ENCODE measurements at places on chromosomes 3 and 15.

DNA sequence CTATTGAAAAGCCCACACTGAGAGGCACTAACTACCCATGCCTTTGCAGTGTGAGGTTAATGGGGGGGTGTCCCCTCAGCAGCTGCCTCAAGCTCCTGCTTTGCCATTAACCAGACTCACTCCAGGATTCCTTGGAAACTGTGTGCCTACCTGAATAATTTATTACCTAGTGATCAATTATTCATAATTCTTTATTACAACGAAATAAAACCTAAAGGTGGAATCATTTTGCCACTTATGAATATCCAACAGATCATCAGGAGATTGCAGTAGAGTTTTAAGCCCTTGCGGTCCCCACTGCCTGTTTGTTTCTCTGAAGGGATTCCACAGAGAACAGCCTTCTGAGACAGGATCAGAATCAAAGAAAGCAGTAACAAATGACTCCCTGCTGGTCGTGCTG is 23.3 kb downstream of the NEK11 start:
- DNase-seq: peak; percentile 51

GRCh38 chr3:42228796-42229195 is 37.2 kb downstream of the CCK start:
- DNase-seq: no peak

- DNase-seq: no peak
Measured at GRCh38 chr15:41894251-41894790, 468 bp upstream of the SPTBN5 start.

DNA sequence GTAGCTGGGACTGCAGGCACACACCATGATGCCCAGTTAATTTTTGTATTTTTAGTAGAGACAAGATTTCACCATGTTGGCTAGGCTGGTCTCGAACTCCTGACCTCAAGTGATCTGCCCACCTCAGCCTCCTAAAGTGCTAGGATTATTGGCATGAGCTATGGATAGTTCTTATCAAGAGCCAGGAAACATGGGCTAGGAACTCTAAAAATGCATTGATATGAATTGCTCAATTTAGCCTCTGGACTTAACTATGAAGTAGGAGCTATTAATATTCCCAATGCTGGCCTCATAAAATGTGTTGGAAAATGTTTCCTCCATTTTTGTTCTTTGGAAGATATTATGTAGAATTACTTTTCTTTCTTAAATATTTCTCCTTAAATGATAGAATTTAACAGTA is 82.8 kb upstream of the PEX5L start:
- DNase-seq: no peak

GRCh38 chr3:115720983-115721382 is 97.7 kb downstream of the GAP43 start:
- no peak for DNase-seq

DNA sequence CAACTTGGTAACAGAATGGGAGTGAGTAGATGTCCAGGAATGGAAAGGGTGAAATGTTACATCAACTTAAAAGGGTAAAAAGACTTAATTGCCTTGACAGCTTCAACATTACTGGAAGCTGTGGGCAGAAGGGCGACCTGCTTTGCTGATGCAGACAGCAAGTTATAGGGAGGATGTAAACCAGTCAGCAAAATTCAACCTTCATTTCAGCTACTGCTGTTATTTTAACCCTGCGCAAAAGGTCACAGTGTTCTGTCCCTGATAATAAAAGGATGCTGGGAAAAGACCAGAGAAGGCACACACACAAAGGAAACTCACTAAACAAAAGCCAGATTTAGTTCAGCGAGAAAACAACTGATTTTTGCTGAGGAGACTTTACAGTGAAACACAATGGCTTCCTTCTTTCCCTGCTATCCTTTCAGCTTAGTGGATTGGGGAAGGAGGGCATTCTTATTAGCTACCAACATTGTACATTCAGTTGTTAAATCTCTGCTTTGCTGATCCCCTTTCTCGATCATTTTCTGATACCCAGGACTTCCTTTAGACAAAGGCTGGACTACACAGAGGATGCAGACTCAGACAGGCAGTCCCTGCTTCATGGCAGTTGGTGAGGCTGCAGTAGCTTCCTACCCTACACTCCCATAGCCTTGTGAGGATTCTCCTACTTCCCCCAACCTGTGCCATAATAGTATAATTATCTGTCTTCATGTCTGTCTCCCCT is 62.0 kb downstream of the P3H2 start:
- DNase-seq: peak; percentile 54

DNA sequence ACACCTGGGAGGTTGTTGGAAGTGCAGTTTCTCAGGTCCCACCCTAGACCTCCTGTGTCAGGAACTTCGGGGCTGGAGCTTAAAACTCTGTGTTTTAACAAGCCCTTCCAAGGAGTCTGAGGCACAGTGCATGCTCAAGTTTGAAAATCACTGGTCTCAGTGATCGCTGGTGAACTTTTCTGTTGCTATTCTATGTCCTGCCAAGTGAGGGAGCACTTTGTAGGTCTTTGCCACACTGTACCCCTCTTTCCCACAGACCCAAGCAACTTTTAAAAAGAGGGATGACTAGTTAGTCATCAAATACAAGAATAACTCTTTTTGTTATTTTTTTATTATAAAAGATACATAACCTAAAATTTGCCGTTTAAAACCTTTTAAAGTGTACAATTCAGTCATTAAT is 133.7 kb downstream of the AGBL1 start:
- DNase-seq: no peak

- no peak for DNase-seq
Measured at GRCh38 chr3:17733768-17734167, 8.7 kb downstream of the TBC1D5 start.

DNA sequence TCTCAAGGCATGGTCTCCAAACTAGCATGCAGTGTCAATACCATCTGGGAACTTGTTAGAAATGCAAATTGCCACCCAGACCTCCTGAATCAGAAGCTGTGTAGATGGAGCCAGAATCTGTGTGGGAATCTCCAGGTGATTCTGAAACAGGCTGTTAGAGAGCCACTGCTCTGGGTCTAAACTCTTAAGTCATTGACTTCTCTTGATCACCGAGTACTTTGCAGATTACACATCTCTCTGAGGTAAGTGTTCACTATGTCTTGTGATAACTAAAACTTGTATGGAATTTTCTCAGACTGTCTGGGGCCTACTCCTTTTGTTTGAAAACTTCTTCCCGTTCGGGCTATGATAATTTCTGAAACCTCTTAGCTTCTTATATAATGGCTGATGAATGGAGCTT is 315.6 kb downstream of the EDEM1 start:
- no peak for DNase-seq

DNA sequence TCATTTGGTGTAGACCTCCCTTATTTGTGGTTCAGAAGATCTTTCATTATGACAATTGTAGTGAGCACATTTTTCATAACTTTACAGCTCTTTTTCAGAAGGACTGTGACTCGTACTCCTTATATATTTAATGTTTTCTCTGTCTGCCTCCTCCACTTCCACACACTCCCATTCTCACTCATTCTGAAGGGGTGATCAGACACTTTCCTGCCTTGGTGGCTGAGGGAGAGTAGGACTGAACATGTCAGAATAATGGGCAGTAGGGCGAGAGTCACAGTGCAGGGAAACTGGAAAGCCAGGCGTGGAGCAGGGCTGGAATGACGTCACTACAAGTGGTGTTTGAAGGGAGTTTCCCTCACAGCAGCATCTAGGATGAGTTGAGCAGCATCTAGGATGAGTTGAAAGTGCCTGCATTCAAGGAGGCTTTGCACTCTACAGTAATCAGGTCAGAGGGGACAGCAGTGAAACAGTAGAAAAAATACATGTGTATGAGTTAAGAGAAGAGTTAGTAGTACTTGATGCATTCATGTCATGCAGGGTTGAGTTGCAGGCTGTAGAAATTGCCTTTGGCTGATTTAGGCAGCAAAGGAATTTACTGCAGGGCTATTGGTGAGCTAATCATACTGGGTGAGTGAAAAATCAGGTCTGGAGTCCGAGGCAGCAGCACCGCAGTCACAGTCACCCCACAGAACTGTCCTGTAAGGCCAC is 36.3 kb upstream of the FBXL22 start:
- DNase-seq: no peak

GRCh38 chr3:45647148-45647619 is 42.0 kb upstream of the SACM1L start:
- no peak for DNase-seq

- DNase-seq: no peak
Measured at GRCh38 chr3:61610316-61610715, 48.9 kb downstream of the PTPRG start.

DNA sequence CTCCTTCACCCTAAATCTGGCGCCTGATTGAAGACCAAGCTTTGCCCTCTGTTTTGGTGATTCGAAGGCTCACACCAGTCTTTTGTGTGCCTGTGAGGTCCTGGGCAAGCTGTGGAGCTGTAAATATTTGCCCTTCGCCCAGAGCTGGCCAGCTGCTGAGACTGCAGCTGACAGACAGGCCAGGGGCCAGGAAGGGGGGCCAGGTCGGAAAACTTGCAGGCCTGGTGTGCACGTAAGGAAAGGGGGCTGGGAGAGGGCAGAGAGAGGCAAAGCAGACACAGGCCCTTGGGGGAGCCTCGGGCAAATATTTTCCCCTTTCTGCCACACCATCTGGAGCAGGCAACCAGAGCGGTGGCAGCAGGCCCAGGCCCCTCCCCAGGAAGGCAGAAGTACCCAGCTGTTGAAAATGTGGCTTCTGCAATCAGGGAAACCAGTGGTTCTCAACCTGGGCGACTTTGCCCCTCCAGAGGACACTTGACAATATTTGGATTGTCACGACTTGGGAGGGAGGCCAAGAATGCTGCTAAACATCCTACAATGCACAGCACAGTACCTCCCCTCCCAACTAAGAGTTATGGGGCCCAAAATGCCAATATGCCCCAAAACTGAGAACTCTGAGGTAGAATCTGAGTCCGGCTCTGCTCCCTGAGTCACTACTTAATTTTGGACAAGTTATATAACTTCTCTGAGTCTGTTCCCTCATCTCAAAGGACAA is 2.5 kb downstream of the PDZRN3 start:
- peak; percentile 76 for DNase-seq

DNA sequence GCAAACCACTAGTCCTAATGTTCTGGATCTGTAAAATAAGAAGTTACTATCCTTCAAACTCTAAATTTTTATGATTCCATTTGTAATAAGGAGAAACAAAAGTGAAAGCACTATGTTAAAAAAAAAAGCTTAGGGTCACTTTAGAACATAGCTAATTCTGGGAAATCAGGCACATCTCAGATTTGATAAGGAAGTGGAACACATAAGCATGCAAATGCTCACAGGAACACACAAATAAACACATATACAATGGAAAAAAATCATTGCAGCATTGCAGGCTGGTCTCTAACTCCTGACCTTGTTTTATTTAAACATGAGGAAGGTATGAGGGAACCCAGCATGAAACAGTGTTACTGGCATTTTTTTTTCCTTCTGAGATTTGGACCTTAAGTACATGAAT is 63.2 kb upstream of the TNFSF10 start:
- DNase-seq: no peak

DNA sequence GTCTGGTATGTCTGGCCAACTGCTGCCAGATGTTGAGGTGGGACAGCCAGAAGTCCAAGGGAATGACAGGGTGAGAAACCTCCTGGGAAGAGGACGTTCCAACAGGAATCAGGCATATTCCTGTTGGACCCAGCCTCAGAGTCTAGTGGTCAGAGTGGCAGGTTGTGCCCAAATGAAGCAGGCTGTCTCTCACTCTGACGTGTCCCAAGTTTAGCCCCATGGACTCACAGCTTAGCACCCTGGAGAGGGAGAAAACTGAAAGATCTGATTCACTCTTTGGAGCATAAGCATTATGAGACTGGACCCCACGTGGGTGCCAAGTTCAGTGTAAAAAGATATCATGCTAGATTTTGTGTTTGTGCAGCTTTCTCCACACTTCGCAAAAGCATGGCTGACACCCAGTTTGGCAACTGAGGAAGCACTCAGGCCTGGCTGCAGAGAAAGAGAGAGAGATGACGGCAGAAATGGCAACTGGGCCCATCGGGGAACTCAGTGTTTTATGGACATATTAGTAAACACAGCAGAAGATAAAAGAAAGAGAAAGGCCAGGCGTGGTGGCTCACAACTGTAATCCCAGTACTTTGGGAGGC is 88.2 kb upstream of the LMCD1 start:
- DNase-seq: no peak

- DNase-seq: peak; percentile 61
Measured at GRCh38 chr15:28100516-28101195, 1.5 kb upstream of the OCA2 start.

GRCh38 chr3:165466856-165467255 is 270.7 kb upstream of the SLITRK3 start:
- no peak for DNase-seq

GRCh38 chr3:122100591-122101463 is 45.7 kb downstream of the CD86 start:
- no peak for DNase-seq

DNA sequence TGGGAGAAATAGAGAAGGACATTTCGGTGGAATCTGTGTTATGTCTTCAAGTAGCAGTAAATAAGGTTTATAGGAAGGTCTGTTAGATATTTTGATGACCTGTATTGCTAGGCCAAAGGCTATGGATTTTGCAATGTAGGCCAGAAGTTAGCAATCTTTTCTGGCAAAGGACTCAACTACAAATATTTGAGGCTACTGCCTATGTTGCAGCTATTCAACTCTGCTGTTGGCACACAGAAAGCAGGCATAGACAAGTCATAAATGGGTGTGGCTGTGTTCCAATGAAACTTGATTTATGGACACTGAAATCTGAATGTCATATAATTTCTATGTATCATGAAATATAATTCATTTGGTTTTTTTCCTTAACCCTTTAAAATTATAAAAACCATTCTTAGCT is 438.7 kb upstream of the C2CD4B start:
- DNase-seq: no peak

- no peak for DNase-seq
Measured at GRCh38 chr3:4776399-4776979, 202.7 kb upstream of the BHLHE40 start.

DNA sequence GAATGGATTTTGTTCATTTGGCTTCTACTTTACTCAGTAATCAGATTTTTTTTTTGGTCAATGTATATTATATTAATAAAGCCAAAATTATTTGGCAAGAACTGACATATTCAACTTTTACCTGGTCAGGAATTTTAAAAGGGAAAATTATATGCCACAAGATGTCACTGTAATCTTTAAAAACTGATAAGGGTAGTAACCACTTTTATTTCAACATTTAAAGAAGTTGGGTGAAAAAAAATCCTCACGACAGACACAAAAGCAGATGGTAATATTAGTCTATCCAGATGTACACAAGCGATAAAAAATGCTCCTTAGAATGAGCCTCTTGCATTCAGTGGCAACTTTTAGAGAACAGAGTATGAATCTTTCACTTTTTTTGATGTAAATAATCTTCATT is 101.9 kb downstream of the SERPINI1 start:
- DNase-seq: no peak

DNA sequence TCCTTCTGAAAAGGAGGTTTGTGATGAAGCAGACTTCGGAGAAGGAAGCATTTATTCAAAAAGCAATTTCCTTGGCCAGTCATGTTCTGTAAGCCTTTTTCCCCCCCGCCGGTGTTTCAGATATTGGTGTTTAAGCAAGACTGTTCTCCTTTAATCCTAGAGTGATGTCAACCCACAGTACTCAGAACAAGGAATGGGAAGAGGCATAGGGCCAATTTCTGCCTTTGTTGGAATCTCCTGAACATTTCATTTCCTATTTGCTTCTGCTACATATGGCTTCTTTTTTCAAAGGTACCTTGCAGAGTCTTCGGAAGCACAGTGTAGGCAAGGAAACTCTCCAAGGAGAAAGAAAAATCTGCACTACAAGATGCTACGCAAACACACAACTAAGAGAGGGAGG is 713.1 kb upstream of the CFAP20DC start:
- no peak for DNase-seq

All from retina (tissue), 1 donor.